ENCODE measurements at places on chromosomes 4 and X.

DNA sequence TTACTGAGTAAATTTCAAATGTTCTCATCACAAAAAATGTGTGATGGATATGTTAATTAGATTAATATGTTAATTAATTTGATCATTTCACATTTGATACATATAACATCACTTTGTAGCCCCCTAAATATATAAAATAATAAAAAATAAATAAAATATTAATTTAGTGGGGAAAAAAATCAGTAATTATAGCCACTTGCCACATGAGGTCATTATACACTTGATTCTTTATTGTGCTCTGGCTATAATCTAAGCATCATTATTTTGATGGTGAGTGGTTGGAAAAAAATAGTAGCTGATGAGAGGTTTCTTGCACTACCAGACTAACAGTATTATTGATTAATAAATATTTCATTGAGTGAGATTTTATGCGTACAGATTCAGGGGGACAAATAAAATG, 57.4 kb downstream of the DCK start:
- peak; percentile 17 for DNase-seq

GRCh38 chr4:112951362-112952312, 97.8 kb upstream of the ANK2 start:
- DNase-seq: peak; percentile 43

- DNase-seq: peak; percentile 51
Measured at GRCh38 chrX:40877887-40878286, 142.5 kb upstream of the MED14 start.

DNA sequence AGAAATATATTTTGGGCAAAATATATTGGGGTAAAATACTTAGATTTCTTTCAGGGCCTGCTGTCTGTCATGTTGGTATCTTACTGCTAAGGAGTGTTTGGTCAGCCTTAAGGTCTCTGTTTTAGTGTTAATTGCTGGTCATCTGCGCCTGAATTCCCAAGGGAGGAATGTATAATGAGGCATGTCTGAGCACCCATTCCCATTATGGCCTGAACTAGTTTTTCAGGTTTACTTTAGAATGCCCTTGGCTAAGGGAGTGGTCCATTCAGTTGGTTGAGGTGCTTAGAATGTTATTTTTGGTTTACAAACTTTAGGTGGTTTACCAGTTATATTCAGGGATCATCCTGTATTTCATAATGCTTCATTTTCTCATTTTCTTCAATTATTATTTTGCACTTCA, 125.9 kb downstream of the CFAP299 start:
- no peak for DNase-seq

- DNase-seq: peak; percentile 46
Measured at GRCh38 chrX:148601034-148601433, 100.6 kb downstream of the AFF2 start.

GRCh38 chr4:21858971-21859370, 89.6 kb downstream of the KCNIP4 start:
- no peak for DNase-seq

GRCh38 chr4:27293831-27294230, 433.2 kb downstream of the STIM2 start:
- no peak for DNase-seq

- no peak for DNase-seq
Measured at GRCh38 chr4:13355111-13355880, 128.8 kb downstream of the RAB28 start.

GRCh38 chr4:87545052-87545451, 15.9 kb upstream of the SPARCL1 start:
- DNase-seq: no peak

GRCh38 chr4:43103048-43103447, 210.5 kb downstream of the GRXCR1 start:
- DNase-seq: no peak

GRCh38 chr4:24033626-24034025, 143.8 kb upstream of the PPARGC1A start:
- no peak for DNase-seq

- DNase-seq: no peak
Measured at GRCh38 chr4:54036184-54036583, 28.2 kb downstream of the CHIC2 start.

DNA sequence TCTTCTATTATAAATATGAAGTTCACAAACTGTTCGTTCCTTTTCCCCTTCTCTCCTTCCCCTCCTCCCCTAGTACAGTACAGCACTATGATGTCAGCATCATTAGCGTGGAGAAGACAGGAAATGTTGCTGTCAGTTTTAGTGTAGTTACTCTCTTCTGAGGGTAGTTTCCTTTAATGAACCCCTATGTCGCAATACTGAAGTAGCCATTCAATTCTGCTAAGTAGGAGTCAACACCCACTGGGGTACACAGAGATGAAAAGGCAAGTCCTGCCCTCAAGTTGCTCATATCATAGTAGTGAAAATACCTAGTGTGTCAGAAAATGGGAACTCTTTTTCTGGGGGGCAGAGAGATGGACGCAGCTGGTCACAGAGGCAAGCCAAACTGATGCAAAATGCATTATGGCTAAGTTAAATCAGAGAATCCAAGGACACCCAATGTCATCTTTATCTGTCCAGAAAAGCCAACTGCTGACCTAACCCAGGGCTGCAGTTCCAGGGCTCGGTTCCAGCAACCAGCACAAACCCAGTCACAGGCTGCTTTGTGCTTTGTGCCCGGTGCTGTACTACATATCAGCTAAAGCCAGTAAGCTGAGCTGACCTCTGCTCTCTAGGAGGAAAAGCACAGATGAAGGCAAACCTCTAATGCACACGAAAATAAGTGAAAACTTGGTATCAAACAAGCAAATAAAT, 31.5 kb downstream of the GRIA3 start:
- DNase-seq: peak; percentile 8

DNA sequence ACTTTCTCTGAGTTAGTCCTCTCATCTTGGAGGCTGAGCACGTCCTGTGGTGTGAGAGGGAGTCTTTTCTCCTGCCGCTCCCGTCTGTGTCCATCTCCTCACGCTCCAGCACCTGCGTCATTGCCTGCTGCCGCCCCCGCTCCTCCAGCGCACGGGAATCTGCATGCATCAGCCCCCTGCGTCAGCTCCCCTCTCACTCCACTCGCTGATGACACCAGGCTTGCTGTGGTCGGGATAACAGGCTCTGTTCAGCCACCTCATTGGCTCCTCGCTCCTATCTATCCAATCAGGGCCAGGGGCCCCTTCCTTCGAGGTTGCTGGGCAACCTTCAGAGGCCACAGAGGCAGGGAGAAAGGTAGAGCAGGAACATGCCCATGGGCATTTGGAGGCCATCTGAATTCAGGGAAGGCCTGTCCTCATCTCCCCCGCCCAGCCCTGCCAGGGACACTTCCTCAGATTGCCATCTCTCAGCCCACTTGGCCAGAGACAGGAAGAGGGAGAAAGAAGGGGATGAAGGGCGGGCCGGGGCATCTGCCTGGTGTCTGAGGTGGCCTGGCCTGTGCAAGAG, 9.3 kb downstream of the ZNF185 start:
- peak; percentile 32 for DNase-seq

DNA sequence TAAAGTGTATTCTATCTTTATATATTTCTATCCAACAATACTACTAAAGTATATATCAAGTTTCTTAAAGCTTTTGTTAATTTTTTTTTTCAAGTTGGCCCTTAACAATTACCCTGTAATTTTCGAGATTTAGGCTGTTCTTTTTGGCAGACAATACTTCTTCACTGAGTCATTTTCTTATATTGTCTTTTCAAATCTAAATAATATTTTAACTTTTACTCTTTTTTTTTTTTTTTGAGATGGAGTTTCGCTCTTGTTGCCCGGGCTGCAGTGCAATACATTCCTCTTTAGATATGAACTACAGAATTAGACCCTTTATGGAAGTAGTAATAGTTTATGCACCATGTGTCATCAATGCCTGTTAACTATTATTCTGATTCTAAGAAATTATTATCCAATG, 120.7 kb downstream of the GLRA3 start:
- no peak for DNase-seq

- no peak for DNase-seq
Measured at GRCh38 chr4:648579-649292, 23.4 kb downstream of the PDE6B start.

GRCh38 chrX:28756175-28756574, 168.9 kb downstream of the IL1RAPL1 start:
- no peak for DNase-seq

- DNase-seq: no peak
Measured at GRCh38 chr4:111453216-111453615, 692.0 kb upstream of the FAM241A start.

GRCh38 chr4:7365462-7366179, 69.1 kb downstream of the PSAPL1 start:
- DNase-seq: no peak

GRCh38 chr4:150986085-150986484, 29.0 kb downstream of the LRBA start:
- DNase-seq: no peak

GRCh38 chr4:2860391-2861348, 17.0 kb downstream of the ADD1 start:
- DNase-seq: peak; percentile 33

DNA sequence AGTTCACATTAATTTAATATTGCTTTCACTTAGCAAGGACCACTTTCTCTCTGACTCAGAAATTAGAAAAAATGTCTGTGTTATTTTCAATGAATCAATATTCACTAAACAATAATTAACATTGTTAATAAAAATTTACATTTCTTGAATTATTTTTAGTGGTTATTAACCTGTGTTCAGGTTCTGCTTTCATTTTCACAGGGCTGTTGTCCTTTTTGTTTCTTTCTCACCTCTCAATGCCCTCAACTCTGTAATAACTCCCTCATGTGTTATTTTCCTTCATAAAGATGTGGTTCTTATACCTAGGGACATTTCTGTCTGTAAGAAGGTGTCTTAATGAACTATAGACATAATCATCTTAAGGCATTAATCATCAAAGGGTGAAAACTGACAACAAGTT, 43.1 kb upstream of the PRR27 start:
- no peak for DNase-seq

DNA sequence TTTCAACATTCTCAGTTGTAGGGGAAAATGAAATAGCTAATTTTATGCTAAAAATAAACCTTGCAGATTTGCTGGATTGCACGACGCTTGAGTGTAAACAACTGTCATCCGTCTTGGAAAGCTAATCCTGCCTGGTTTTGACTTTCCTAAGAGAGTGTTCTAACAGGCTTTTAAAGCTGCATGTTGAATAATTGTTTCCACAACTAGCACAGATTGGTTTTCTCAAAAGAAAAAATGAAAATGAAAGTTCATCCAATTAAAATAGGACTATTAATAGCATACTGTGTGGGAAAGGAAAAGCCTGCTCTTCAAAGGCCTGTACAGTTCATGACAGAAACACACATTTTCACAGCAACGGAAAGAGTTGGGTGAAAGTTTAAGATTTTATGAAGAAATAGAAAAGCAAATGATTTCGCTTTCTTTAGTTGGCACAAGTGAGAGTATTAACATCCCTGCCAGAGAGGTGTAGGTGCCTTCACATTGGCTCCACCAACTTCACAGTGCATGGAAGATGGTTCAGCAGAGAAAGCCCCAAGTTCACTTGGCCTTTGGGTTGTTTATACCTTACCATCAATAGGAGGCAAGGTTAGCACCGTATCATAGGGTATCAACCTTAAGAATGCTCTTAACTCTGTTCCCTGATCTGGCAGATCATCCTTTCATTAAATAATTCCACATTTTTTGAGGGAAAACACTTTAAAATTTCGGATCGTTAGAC, 140.0 kb upstream of the GUCY1A1 start:
- DNase-seq: no peak

DNA sequence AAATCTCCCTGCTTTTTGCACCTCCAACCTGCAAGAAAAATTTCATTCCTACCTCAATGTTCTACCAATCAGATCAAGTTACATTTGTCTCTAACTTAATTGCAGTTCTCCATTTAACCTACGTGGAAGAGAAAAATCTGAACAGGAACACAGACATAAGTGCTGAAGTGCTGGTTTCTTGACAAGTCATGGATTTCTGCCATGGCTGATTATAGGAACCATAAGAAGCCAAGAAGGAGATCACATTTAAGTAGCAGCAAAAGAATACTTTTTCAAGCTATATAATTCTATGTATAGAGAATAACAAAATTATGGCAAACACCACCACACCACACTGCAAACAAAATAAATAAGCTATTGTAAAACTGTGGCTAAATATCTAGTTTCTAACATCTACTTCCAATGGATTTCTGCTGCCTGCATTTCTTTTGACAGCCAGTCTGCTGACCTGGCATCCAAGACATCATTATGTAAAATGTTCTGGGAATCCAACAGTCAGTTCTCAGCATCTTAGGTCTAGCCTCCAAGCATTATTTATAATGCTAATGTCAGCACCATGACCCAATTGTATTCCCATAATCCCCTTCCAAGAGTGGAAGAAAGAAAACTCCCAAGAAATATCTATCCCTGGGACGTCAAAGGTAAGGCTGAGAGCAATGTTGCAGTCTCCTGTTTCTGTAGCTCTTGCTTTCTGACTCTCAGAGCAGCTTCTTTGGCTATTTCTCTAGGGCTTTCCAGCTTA, 50.8 kb upstream of the GAB1 start:
- no peak for DNase-seq

DNA sequence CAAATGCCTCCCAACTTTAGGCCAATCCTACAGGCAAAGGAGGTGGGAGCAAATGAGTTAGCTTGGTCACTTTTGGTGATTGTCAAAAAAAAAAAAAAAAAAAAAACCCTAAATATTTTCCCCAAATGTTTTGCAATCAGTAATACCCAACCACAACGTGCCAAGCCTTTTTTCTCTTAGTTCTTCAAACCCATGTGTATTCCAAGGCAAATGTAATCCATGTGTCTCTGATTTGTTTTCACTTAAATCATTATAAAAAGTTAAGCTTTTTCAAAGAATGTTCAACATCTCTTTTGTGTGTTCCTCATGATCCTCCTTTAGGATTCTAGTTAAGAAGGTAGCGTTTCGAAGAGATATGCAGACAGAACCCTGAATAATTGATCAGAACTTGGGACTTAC, 328.4 kb downstream of the PAPSS1 start:
- no peak for DNase-seq

DNA sequence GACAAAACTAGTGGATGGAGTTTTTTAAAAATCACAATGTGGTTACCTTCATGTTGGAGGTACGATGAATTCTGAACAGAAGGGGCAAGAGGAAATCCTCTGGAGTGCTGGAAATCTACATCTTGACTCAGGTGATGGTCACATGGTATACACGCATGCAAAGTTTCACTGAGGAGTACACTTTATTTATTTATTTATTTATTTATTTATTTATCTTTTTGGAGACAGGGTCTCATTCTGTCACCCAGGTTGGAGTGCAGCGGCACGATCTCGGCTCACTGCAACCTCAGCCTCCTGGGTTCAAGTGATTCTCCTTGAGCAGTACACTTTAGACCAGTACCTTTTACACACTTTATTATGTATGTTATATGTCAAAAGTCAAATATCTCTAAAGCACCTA, 645.7 kb upstream of the DIPK2B start:
- DNase-seq: no peak

DNA sequence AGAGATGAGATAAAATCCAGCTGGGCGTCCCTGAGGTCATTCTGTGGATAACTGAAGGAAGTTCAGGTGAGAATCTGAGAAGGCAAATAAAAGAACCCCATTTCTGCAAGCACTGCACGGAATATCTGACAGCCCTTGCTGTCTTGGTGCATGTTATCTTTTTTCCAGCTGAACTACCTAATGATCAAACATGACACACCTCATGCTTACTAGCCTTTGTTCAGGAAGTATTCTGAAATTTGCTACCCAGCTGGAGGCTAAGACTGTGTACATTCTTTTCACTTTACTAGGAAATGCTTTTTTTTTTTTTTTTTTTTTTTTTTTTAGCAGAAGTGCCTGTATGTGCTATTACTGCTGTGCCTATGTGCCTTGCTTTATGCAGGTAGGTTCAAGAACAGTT, 718.1 kb downstream of the SMARCA1 start:
- DNase-seq: no peak

GRCh38 chr4:182895791-182896292, 21.3 kb downstream of the DCTD start:
- DNase-seq: no peak

GRCh38 chr4:145098675-145099037, 545 bp downstream of the ABCE1 start:
- peak; percentile 76 for DNase-seq

Data from hematopoietic multipotent progenitor cell treated with erythropoietin and hydrocortisone succinate and interleukin-3 and kit ligand, for 4 days (in vitro differentiated cells).